ENCODE measurements at places on chromosomes 3 and 15.

DNA sequence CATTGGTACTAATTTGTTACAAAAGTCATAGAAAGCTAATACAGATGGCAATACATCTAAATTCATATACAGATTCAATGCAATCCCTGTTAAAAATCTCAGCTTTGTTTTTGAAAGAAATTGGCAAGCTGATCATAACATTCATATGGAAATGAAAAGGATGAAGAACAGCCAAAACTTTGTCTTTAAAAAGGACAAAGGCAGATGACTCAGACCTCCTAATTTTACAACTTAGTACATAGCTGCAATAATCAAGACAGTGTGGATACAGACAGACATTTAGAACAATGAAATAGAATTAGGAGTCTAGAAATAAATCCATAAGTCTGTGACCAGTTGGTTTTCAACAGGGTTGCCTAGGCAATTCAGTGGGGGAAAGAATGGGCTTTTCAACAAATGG is 63.3 kb downstream of the AQP9 start:
- no peak for DNase-seq

DNA sequence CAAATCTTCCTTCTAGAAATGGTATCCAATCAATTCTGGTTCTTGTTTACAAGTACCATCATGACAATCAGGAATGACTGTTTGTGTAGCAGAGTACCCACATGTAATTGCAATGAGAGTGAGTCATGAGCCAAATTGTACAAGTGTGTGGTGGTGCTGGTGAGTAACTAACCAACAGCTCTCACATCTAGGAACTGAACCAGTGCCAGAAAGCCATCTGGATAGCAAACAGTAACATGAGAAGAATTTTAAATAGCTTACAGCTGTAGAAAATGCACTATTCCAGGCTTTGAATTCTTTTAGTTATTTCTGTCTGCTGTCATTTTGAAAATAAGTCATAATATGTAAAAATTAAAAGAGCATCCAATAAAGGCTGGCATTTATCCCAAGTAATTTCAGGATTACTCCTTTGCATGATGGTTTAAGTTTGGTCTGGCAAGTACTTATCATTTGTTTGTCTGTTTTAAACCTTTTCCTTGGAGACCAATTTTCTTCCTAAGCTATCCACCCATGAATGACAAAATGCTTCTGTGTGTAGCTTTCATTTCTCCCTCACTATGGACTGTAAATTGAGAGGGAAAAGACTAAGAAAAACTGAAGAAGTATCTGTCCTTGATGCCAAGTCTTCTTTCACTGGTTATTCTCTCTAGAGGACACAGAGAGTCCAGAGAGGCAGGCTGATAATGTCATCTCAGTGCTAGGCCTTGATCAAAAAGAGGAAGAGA is 60.0 kb downstream of the PIK3CB start:
- peak; percentile 87 for DNase-seq

DNA sequence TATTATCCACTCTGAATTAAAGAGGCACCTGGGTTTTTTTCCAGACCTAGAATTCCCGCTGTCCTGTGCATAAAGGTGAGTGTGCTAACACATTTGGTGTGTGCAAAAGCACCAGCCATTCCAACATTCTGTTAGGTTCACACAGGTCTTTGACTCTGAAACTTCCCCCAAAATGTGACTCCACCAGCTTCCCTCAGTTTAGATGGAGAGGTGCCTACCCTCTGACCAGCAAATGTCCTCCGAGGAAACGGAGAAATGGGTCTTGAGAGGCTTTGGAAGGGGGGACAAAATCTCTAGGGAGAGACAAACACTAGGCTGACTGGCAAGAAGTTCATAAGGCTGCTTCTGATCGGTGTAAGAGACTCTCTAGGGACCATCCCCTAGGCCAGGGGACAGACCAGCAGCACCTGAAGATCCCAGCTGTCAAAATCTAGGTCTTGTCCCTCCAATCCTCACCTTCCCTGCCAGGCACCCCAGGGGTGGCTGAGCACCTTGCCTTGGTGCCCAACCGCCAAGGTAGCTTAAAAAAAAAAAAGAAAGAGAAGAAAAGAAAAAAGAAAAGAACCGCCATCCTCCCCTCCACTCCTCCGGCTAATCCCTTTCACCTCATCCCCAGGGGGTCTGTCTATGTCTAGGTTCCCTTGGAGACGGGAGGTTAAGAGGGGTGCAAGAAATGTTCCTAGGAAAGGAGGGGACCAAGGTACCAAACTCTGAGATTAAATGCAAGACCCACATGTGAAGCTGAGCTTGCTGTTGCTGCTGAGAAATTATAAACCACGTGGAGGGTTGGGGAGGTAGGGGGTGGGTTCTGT is 2.0 kb upstream of the MECOM start:
- DNase-seq = no peak

DNA sequence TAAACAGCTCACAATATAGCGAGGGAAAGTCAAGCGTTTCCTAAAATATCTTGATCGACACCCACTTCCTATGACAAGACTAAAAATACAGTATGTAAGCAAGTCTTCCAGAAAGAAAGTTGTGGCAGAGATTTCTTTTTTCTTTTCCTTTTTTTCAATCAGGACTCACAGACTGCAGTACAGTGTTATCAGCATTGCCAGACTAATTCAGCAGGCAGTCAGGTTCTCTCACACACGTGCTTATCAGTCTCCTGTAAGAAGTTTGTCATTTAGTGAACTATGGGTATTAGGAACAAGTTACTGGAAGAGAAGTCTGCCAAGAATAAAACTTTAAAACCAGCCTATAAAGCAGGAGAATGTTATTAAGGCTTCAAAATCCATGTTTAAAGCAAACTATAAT is 32.8 kb upstream of the ZNF385D start:
- DNase-seq = no peak

DNA sequence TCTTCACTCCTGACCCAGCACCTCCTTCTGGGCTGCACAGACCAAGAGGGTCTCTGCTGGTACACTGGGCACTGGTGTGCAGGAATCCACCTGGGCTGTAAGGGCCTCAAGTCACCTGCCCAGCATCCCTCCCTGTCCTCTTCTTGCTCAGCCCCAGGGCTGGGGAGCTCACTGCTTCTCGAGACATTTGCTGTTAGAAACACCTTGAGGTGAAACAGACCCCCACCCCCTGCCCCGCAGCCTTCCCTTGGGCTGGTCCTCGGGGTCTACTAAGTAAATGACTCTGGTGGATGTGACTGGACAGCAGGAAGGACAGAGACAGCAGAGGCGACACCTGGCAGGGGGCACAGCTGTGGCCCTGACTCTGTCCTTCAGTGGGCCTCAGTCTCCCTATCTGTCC is 29.1 kb downstream of the LOXL1 start:
- DNase-seq = no peak

DNA sequence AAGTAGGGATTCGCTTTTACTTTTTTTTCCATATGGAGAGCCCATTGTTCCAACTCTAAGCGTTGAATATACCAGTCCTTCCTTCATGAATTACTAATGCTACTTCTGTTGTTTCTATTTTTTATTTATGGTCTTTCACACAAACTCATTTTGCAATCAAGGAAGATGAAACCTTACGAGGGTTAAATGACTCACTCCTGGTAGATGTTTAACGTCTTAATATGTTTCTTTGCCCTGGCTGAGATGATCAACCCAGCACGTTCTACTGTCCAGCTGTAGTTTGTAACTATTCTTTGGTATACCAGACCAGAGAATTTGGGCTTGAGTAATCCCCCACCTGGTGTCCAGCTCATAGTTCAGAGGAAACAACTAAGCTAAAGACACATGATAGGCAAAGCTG is 23.1 kb downstream of the CDCP1 start:
- no peak for DNase-seq

DNA sequence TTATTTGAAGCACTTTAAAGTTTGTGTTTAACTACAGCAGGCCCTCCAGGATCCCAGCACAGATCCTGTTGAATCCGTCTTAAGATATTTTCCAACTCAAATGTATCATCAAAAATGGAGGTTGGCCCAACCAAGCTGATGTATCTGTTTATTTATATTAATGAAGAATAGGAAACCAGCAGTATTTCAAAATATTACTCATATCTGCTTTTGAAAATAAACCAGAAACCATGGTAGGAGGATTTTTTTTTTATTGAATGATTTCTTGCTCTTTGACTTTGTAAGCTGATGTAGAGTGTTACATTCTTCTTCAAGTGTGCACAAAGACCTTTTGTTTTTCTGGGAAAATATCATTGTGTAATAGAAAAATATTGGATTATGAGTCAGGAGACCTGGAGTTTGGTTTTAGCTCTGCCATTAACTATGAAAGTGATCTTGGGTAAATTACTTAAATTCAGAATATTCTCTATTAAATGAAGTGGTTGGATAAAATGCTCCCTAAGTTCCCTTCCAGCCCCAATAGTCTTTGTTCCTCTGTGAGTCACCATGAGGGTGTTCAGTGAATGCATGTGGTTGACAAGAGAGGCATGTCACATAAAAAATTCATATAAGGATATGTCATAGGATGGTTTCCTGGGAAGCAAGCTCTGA is 221.3 kb upstream of the GAP43 start:
- DNase-seq = no peak

- no peak for DNase-seq
Observed at GRCh38 chr3:28171962-28172361, 69.5 kb upstream of the CMC1 start.

DNA sequence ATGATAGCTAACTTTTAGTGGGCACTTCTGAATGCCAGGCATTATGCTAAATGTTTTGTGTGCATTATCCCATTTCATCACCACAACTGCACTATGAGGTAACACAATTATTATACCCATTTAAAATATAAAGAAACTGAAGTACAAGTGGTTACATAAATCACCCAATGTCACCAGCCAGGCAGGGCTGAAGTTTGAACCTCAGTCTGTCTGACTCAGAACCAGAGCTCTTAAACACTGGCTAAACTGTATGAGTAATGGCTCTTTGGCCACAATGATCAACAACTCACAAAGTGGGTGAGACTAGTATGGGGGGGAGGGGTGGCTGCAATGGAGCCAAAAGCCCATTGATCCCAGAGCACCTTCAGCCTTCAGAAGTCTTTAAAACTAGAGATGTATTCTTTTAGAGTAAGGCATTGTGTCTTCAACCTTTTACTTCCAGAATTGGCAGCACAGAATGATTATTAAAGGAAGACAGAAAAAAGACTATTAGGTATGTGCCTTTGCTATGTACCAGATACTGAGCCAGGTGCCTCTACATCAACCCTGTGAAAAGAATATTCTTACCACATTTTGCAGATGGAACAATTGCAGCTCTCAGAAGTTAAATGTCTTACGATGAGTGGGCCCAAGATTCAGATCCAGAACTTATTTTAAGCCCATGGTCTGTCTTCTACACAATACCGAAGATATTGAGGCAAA is 166.9 kb downstream of the UACA start:
- DNase-seq = no peak

GRCh38 chr15:81275711-81276392 is 48.1 kb downstream of the STARD5 start:
- no peak for DNase-seq

DNA sequence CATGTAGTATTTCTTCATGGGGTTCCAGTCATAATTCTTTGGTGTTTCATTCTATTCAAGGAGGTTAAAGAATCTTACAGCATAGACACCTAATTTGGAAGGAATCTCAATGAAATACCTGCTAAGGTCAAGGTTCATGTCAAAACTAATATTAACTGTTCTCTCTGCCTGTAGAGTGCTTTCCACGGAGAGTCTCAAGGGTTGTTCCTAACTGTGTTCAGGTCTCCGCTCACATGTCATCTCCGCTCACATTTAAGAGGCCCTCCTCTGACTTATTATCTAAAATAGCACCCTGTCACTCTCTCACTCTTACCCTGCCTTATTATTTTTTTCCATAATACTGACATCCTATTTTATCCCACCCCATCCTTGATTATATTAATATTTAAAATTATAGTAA is 239.9 kb downstream of the RBMS3 start:
- DNase-seq = no peak
